HT1080 (cell line): ENCODE measurements at places on chromosomes 12 and 14. TPM values are rescaled to one million over a fixed set of nuclear protein-coding genes. Genes with fewer than 3 reads are reported as not detected.
A peak's percentile ranks its signal among the peaks of the same experiment; 100 is the strongest.

PLEKHG7 gene
- total RNA-seq, result not detected in 2 replicates

SLC17A8 gene
- not detected in 2 replicates for total RNA-seq

BCL7A gene
- total RNA-seq, result 7.2 and 10.3 TPM in 2 replicates

CDK2 gene
- total RNA-seq, result 76.5 and 97.2 TPM in 2 replicates

DNAJC22 gene
- total RNA-seq, result 8.3 and 9.1 TPM in 2 replicates

PLEK2 gene
- 1.4 and 2.3 TPM in 2 replicates for total RNA-seq

ESR2 gene
- total RNA-seq, result 0.10 TPM in 1 of 2 replicates, not detected in the other

FOS gene
- 2.2 and 3.2 TPM in 2 replicates for total RNA-seq

CMTM5 gene
- 0.10 TPM in 1 of 2 replicates, not detected in the other for total RNA-seq

LBHD2 gene
- not detected in 2 replicates for total RNA-seq

GLS2 gene
- total RNA-seq, result not detected in 2 replicates

CDKL1 gene
- total RNA-seq, result 19.9 and 67.8 TPM in 2 replicates

AICDA gene
- not detected in 2 replicates for total RNA-seq

CNTN1 gene
- 0.08 and 0.20 TPM in 2 replicates for total RNA-seq

CCNB1IP1 gene
- total RNA-seq, result 47.6 and 60.6 TPM in 2 replicates

SETD1B gene
- total RNA-seq, result 2.8 and 5.0 TPM in 2 replicates

MAP1LC3B2 gene
- 0.53 TPM in 1 of 2 replicates, not detected in the other for total RNA-seq

- DNase-seq, result no peak
Observed at GRCh38 chr12:109082751-109083150, 10.5 kb downstream of the ALKBH2 start.

DNA sequence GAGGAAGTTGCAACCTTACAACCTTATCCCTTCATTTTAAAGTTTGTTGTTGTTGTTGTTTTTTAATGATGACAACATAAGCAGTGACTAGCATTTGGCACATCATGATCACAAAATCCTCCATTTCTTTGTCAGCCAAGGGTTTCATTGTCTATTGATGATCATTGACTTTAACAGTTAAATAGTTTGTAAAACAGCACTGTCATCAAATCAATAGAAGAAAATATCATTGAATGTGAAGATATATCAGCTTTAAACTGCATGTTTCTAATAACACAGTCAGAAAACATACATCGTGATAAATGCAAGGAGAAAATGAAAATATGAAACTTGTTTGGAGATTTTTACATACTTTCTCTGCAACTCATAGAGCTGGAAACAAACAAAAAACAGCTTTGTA lies 922.3 kb upstream of the LRFN5 start:
- no peak for DNase-seq

- DNase-seq, result peak; percentile 58
Observed at GRCh38 chr14:63896278-63896720, 43.5 kb downstream of the SYNE2 start.

- peak; percentile 48 for DNase-seq
Observed at GRCh38 chr12:112796067-112796466, 4.5 kb downstream of the RPH3A start.

DNA sequence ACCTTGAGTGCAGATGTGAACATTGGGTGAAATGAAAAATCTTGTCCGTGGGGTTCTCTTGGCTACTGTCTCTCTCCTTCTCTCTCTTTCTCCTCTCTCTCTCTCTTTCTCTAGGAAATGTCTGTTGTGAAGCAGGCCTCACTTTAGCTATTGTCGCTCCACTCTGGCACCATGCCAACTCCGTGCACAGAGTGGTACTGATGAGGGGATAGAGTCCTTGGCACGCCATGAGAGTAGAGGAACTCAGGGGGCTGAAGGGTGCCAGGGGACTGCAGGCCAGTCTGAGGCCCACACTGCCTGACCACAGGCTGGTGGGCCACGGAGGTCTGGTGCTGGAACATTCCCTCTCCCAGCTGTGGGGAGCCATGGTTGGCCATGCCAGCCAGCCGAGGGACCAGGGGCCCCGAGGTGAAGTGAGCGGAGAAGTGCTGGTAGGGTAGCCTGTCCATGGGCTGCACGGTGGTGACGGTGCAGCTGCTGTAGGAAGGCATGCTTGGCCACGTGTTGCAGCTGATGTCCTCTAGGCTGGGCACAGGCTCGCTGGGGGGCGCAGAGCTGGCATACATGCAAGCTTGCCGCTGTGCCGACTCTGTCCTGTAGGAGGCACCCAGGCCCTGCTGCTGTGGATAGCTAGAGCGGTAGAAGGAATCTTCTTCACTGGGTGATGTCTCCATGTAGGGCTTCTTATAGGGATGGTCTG lies 50.4 kb downstream of the TBX5 start:
- DNase-seq, result peak; percentile 61

GRCh38 chr12:112096667-112097066 lies 11.9 kb downstream of the NAA25 start:
- DNase-seq, result peak; percentile 89

DNA sequence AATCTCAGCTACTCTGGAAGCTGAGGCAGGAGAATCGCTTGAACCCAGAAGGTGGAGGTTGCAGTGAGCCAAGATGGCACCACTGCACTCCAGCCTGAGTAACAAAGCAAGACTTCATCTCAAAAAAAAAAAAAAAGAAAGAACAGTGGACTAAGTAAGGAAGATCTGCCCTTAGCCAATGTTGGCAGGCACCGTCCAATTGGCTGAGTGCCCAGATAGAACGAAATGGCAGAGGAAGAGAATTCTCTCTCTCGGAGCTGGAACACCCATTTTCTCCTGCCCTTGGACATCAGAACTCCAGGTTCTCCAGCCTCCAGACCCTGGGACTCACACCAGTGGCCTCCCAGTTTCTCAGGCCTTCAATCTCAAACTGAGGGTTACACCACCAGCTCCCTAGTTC lies 49.9 kb downstream of the ESR2 start:
- no peak for DNase-seq

DNA sequence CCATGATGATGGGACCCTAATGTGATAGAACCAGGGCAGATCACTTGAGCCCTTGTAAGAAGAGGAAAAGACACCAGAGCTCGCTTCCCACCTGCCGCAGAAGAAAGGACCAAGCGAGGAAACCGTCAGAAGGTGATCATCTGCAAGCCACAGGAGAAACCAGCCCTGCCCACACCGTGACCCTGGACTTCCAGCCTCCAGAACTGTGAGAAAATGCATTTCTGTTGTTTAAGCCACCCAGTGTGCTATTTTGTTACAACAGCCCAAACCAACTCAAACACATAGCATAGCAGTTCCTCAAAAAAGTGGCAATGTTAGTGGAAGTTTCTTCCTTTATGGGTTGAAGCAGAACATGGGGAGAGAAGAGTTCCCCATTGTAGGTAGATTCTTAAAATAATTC lies 107.9 kb upstream of the BCL2L14 start:
- no peak for DNase-seq

DNA sequence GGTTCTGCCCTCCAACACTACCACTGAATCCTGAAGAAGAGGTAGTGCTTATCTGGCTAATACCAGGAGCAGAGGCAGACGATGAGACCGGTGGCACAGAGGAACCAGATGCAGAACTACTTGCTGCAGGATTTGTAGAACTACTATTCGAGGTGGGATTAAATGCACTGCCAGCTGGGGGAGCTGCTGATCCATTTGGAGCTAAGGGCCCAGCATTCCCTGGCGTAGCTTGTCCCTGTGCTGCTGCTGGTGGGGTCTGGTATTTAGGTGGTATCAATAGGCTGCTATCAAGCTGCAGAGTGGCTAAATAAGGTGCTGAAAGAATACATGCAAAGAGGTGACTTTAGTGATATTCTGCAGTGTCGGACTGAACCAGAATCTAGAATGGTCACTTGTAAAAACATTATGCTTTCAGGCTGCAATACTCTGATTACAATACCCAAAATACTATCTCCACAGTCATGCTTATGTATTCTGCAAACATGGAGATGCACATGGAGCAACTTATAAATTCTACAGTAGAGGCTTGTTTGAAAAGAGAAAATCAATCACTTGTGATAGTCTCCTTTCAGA lies 294.2 kb downstream of the MED13L start:
- DNase-seq, result no peak

DNA sequence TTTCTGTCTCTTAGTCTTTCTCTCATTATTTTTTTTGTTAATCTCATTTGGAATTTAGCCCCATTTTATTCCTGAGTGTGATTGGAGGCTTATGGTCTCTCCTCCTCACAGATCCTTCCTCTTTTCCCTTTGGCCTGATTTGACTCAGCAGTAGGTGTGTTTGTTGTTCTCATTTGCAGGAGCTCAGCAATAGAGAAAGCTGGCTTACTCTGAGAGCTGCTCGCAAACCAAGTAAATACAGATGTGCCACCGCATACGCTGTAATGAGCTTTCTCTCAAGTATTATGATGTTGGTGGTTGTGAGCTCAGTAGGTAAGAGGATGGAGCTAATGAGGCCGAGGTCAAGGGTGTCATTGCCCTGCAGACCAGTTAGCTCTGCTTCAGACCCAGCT lies 206.5 kb downstream of the ETV6 start:
- DNase-seq, result no peak

- DNase-seq, result no peak
Observed at GRCh38 chr12:98638009-98638408, 6.6 kb downstream of the IKBIP start.

DNA sequence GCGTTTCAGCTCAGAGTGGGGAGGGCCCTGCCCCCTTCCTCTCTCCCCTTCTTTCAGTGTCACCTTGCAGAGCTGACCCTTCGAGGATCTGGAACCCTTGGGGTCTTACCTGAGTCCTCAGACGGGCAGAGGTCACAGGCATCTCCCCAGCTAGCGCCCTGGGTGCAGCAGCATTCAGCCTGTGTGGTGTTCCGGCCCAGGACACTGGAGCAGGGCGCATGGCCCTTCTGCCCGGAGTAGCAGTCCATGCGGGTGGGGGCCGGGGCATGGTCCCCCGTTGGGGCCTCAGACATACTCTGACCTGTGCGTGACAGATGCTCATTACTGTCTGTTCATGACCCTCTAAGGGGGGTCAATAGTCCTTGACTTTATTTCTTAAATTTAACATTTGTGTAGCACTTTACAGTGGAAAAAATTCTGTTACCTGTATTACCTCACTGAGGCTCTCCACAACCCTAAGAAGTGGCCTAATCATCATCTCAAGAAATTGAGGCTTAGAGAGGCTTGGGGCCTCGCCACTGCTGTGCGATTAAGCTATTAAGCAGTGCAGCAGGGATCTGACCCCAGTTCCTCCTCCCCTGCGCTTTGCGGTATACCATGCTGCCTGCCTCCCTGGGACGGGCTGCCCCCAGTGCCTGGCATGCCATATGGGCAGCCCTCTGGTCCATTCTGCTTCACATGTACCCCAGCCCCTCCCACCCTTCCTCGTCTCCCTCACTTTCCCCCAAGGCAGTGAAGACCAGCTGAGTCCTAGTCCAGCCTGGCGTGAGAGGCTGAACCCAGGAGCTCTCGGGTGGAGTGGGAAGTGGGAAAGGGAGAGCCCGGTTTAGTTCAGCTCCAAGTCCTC lies 11.5 kb downstream of the ISCA2 start:
- DNase-seq, result no peak

DNA sequence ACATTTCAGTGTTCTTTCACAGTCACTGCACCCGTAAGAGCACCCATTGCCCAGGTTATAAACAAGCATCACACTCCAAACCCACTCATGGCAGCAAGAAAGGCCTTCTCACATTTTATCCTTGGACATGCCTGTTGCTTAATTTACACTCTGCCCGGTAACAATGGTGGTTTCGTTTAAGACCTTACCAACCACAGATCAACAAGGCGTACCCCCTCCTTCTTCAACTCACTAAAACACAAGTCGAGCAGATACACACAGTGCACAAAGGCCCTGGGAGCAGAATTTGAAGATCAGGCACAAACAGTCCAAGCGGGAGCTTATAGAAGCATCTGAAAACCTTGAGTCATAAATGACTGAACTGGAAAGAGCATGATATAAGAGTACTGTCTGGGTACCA lies 98.1 kb downstream of the GALC start:
- DNase-seq, result no peak

GRCh38 chr12:15899282-15899870 lies 11.8 kb upstream of the DERA start:
- peak; percentile 15 for DNase-seq

DNA sequence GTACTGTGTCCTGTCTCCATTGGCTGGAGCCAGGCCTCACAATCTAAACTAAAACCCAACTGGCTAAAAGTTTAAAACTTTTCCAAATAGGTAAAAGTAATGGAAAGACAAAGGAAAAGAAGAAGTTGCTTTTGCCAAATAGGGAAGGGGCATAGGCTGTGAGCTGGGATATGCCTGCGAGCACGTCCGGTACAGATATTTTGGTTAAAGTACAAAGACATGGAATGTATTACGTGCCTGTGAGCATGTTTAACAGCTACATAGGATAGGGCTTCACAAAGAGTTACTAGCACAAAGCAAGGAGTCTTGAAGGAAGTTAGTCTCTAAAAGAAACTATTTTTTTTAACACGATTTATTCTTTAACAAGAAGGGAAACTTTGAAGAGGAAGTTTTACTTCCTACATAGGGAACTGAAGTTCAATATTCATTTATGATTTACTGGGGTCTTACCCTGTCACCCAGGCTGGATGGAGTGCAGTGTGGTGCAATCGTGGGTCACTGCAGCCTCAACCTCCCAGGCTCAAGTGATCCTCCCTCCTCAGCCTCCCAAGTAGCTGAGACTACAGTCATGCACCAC lies 41.9 kb upstream of the INF2 start:
- DNase-seq, result no peak

DNA sequence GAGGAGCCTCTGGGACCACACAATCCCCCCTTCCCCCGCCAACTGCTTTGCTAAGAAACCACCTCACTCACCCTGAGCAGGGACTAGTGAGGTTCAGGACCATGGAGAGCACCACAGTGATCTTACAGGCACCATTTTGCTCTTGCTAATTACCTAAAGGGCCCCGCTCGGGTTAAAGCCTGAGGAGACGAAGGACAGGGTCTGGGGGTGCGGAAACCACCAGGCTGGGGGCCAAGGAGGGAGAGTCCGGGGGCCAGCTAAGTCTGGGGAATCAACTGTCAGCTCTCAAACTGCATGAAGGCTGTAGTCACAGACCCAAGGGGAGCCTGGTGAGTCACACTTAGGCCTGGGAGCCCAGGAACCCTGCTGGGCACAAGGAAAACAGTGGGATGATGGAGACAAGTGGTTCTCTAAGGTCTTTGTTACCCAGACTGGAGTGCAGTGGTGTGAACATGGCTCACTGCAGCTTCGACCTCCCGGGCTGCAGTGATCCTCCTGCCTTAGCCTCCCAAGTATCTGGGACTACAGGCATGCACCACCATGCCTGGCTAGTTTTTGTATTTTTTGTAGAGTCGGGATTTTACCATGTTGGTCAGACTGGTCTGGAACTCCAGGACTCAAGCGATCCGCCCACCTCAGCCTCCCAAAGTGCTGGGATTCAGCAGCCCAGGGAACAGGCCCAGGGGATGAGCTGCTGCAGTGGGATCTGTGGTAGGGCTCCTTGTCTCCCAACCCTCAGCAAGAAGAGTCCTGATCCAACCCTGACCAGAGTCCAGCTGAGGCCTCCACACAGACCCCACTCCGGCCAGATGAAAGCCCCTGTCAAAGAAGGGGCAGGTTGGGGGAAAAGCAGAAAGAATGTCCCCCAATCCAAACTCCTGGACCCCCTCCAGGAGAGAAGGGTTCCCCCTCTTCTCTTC lies 98.8 kb downstream of the CALM1 start:
- peak; percentile 57 for DNase-seq

DNA sequence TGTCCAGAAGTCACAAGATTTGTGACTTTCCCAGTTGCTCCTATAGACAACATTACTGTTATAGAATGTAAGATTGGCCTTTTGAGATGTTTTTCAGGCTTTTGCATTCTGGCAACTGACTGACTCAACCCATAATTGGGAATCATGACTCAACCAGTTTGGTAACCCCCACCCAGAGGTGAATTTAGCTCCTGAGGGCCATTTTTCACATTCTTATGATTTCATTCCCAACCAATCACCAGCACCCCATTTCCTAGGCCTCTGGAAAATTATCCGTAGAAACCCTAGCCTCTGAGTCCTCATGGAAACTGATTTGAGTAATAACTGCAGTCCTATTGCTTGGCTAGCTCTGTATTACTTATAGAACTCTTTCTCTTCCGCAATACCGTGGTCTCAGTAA lies 626.0 kb upstream of the SEL1L start:
- DNase-seq, result no peak

- no peak for DNase-seq
Observed at GRCh38 chr12:54142114-54142475, 46.7 kb downstream of the SMUG1 start.
